ENCODE measurements at places on chromosomes 7 and 10.

GRCh38 chr10:18689498-18689897 lies 30.3 kb downstream of the ARL5B start:
- no peak for DNase-seq

- no peak for DNase-seq
These were observed 494.7 kb downstream of the CCSER2 start for GRCh38 chr10:84822931-84823630.

DNA sequence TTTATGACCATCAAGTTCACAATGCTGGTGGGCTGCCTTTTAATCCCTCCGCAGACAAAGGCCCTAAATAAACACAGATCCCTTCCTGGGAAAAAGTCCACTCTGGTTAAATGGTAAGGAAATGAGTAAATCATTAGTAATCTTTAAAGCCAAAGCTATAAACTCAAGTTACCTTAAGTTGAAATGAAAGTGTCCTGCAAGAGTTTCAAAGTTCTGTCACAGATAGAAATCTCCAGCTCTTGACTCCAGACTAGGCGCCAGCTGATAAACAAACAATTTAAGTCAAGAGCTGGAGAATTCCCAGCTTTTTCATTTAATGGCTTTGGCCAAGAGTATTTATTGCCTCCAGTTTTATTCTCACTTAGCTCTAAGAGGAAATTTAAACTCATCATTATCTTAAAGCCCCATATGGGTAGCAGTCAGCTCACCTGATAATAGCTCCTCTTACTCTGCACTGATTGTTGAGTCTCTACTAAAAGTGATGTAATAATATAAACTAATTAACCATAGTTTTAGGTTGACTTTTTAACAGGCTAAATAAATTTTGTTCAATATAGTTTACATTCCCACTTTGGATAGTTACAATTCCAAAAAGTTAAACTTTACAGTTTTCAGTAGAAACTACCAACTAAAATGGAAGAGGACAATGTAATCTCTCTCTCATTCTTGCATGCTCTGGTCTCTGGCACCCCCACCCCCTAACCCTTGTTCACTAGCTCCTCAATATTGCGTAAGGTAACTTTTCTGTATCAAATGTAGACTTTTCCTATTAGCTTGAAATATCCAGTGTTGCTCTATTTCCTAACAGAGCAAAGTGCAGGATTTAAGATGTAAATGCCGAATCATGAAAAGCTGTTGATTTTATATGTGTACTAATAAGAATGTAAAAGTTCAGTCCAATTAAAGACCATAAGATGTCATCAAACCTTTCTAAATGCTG lies 56.1 kb downstream of the HIBADH start:
- DNase-seq: no peak

DNA sequence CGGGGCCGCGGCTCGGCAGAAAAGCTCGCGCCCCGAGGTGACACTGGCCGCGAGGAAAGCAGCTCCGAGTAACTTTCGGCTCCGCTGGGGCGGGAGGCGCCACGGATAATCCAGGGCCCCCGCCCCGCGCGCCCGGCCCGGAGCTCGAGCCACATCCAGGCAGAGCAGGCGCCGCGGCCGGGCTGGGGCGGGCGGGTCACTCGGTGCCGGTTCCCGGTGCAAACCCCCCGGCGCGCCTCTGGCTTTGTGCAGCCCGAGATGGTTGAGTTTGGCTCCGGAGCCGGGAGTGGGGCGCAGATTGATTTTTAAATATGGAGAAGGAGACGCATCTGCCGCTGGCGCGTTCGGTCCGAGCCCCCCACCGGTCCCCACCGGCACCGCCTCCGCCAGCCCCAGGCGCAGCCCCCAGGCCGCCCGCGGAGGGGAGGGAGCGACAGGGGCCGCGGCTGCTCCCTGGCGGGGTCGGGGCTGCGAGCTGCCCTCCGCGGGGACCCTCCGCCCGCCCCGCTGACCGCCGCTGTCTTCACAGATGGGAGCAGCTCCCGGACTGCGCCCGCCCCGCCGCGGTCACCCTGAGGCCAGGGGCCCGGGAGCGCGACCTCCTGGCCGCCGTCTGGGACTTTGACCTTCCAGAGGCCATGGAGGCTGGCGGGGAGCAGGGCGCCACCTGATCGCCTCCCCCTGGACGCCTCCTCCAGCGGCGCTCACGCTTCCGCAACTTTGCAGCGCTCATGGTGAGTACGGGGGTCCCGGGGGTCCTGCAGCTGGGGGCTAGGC lies 643 bp downstream of the ADGRA1 start:
- DNase-seq: no peak

DNA sequence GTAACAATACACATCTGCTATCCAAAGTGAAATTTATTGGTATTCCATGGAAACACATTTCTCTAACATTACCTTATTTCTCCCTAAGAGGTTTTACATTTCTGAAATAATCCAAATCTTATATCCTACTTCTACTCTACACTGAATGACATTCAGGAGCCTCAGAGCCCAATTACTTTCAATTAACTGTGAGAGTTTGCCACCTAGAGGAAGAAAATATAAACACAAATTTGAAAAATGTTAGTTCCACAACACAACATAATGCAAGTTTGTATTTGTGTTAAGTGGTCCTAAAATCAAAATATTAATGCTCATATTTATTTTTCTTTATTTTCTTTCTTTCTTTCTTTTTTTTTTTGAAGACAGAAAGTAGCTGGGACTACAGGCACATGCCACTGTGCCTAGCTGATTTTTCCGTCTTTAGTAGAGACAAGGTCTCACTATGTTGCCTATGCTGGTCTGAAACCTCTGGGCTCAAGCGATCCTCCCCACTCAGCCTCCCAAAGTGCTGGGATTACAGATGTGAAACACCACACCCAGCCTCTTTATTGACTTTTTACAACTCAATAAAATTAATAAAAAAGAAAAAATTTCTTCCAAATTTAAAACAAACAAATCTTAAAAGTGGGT lies 46.0 kb downstream of the ATAD1 start:
- no peak for DNase-seq

- no peak for DNase-seq
These were observed 26.1 kb upstream of the CTNNA3 start for GRCh38 chr10:67722113-67722512.

DNA sequence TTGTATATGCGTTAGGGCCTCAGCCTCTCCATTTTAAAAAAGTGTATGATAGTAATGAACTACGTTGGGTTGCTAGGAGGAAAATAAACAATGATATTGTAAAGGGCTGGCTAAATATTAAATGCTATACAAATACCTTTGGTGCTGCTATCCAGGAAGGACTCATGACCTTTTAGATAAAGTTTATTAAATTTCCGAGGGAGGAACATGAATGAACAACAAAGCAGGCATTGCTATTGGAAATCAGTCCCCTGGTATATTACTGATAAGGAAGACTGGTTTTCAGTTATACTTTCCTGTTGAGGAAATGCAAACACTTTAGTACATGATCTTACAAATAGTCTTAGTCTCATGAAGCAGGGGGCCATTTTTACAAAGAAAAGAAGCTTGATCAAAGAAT lies 17.2 kb upstream of the AGR2 start:
- DNase-seq: no peak

- DNase-seq: peak; percentile 41
These were observed 470.0 kb downstream of the SUGCT start for GRCh38 chr7:40604601-40605438.

DNA sequence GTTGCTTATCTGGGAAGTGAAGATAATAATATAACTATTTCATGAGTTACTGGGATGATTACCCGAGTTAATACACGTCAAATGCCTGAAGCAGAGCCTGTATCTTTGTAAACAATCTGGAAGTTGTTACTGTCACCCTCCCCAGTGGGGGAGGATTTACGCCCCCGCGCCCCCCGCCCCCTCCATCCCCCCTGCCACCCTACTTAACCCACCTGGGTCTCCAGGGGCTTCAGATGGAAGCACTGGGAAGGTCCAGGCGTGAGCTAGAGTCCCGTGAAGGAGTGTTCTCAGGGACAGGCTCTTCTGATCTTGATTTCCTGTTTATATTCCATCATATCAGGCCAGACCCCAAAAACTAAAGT lies 691 bp upstream of the PPA1 start:
- DNase-seq: no peak

GRCh38 chr10:19204246-19204917 lies 155.8 kb downstream of the MALRD1 start:
- no peak for DNase-seq

GRCh38 chr10:15591937-15592336 lies 127.8 kb downstream of the ITGA8 start:
- DNase-seq: no peak

DNA sequence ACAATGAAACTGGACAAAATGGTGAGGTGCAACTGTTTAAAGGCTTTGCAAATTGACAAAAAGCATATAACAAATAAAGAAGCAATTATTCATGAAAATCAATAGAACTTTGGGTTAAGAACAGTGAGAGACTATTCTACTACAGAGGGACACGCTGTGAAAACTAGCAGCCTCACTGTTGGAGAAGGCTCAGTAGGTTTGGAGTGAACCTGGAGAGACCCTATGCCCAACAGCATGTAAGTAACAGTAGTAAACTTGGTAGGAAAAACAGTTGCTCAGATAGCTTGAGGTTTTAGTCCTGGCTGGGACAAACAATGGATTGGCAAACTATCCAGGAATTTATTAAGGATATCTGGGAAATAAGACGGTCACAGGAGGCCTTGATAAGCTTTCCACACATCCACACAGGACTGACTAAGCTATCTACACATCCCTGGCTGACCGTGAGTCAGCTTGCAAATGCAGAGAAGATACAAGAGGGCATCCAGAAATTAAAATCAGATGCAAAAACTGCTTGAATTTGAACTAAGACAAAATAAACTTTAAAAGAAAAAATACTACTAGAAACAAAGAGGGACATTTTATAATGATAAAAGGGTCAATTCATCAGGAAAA lies 15.9 kb downstream of the FAM149B1 start:
- DNase-seq: no peak

DNA sequence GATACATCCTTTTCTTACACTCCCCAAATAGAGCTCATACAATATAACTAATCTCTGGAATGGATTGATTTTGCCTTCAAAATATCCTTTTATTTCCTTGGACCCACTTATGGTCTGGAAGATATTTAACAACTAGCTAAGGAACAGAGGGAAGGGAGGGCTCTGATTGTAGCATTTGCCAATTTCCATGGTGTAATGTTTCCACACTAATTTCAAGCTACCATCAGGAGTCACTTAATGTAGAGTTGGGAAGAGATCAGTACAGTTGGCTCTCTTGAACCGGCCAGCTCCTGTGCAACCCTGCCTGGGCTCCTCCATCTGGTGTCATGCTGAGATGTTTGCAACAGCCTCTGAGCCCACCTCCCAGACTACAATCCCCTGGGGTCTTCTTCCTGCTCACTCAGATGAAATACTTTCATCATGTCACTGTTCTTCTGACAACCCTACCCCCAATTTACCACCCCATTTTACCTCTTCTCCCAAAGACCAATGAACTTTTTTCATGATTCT lies 8.0 kb upstream of the IL6 start:
- no peak for DNase-seq

GRCh38 chr10:128802062-128802461 lies 665.0 kb upstream of the MGMT start:
- DNase-seq: no peak

DNA sequence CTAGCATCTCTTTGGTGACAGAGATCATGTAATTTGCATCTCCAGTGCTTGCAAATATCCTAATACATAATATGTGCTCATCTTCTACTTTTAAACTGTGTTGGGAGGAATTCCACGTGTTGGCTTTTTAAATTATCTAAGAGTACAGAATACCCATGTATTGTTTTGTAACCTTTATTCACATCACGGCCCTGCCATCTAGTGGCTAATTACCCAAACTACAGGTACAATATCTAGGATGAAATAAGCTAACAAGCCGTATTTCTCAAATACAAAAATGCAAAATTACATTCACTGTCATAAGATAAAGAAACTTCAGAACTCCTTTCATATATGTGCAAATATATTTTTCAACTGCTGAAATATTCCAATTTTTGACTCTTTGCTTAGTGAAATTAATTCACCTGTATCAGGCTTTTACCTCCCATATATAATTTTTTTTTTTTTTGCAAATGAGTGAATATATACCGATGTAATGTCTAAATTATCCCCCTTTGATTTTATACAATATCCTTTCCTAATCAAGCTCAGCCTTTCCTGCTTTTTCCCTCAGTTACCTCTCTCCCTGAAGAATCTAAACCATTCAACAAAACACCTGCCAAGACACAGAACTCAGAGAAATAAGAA lies 30.3 kb upstream of the LSM8 start:
- DNase-seq: peak; percentile 29

DNA sequence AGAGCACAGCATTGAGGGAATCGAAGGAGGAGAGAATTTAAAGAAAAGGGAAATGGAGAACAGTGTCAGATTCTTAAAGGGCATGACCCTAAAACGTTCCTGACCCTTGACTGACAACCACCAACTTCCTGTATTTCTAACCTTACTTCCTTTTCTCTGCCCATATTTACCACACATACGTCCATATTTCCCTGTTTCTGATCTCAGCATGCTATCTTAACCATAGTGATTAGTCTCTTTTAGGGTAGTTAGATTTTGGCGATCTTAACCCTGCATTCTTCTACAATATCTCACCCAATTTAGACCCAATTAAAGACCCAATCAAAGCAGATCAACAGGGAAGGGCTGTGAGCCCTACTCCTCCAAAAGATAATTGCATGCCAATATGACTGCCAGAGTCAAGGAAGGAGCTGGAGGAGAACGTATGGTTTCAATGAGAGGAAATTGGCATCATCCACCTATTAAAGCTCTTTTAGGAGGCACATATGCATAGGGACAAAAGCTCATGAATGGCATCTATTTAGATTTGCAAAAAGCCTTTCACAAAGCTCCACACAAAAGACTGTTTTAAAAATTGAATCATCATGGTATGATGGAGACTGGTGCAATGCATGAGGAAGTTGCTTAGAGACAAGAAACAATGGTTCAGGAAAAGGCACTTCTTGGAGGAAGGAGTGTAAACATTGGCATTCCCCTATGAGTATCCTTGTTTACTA lies 49.0 kb upstream of the ARHGAP12 start:
- DNase-seq: no peak

- no peak for DNase-seq
These were observed 882 bp downstream of the IRF5 start for GRCh38 chr7:128938544-128939074.

DNA sequence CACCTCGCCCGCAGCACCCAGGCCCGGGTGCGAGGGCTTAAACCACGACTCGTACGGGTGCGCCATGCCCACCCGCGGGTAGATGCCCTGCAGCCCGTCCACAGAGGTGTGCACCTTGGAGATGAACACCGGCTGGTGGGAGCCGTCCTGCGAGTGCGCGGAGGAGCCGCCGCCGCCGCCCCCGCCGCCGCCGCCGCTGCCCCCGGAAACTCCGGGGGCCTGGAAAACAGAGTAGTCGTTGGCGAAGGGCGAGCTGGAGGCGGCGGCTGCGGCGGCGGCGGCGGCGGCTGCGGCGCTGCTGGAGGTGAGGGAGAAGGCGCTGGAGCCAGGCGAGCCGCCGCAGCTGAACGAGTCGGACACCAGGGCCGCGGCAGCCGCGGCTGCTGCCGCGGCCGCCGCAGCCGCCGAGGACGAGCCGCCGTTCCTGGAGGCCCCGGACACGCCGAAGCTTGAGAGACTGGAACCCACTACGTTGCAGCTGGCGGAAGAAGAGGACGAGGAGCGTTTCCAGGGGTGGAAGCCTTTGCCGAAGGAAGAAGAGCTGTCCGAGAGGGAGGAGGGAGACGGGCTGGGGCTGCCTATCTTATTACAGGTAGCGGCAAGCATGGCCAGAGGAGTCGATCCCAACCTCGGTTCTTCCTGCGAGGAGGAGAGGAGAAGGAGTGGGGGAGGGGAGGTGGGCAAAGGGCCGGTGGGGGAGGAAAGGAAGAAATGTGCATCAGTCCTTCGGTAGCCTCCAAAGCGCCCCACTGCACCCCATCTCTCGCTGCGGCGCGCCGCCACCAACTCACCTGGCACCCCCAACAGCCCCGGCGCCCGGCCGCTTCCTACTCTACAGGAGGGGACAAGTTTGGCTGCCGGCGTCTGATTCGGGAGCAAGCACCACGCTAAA lies 1.3 kb downstream of the SP8 start:
- DNase-seq: no peak

Measured in mucosa of gallbladder (tissue), 1 donor.